ENCODE measurements at places on chromosomes 13 and 19.

DNA sequence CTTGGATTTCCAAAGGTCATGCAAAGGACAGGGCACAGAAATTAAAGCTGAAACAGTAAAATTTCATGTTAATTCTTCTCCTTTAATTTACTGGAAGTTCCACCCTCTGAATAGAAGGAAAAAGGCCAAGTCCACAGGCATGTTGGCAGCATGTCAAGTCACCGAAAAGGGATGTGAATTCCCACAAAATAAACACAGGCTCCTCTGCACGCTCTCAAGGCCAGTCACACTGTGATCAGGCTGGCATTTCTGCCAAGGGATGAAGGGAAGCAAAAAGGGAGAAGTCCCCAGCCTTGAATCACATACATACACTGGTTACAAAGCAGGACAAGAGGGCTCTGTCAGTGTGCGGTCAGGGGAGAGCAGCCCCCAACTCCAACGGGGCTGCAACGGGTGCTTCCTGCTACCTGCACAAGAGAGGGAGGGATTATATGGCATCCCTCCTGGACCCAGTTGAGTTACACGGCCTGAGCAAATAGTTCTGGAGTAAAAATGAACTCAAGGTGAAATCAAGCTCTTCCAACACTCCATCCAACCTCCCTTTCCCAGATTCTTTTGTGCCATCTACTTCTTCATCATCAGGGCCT lies 6.9 kb downstream of the DCLK1 start:
- DNase-seq, result no peak

GRCh38 chr19:46192992-46193650 lies 36.4 kb upstream of the IGFL1 start:
- peak; percentile 96 for DNase-seq

DNA sequence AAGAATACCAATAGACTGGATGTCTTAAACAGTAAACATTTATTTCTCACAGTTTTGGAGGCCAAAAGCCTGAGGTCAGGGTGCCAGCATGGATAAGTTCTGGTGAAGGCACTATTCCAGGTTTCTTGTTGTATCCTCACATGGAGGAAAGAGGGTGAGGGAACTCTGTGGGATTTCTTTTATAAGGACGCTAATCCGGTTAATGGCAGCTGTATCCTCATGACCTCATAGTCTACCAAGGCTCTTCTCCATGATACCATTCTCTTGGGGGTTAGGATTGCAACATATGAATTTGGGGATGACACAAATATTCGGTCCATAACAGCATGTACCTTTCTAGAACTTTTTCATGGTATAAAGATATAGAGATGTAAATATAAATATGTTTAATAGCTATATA lies 412.0 kb downstream of the LMO7 start:
- no peak for DNase-seq

DNA sequence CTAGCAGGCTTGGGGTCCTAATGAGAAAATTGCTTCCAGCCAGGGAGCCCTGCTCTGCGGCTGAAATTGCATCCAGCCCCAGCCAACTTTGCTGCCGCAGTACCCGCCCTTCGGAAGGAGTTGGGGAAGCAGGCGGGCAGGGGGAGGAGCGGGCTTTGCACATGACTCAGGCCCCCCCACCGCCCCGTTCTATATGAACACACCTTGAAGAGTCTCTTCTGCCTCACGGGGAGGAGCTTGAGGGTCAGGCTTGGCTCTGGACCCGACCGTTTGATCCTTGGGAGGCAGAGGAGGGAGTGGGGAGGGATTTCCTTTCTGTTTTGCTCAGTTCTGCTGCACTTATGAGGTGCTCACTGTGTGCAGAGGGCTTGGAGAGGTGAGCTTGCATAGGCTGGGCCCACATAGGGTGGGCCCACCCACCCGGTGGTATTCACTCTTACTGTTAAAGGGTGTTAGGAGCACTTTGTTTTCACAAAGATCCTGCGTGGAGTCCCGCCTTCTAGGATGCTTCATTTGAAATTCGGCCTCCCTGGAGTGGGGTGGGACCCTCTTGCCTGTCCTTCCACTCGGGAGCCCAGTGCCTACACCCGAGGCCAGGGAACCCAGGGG lies 46.5 kb downstream of the LYL1 start:
- no peak for DNase-seq

DNA sequence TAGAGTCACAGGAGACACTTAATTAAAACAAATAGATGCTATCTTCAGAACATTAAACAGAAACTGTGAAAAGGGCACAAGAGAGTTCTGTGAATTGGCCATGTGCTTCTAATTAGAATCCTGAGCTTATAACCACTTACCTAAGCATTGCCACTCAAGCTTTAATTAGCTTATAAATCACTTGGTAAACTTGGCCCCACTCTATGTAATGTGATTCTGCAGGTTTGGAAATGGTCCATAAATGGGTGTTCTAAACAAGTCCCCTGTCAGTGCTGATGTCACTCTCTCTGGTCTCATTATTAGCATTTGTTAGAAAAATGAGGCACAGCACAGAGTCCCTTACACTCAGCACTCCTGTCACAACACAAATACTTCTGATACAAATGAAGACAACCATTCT lies 18.0 kb downstream of the ZNF91 start:
- DNase-seq, result no peak

DNA sequence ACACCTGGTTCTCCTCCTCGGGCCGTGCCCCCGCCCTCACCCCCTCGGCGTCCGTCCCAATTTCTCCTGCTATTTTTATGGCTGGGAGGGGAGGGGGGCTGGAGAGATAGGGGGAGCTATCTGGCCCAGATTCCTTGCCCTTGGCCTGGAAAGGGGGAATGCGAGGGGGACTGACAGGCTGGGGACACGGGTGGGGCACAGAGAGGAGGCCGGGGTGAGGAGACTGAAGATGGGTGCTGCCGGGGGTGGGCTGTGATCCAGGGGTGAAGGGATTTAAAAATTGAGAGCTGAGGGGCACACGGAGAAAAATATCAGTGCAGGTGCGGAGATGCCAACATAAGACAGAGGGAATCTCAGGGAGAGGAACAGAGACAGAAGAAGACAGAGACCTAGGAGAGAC lies 2.3 kb downstream of the PRKCG start:
- DNase-seq, result no peak

GRCh38 chr19:45276284-45276687 lies 25.2 kb downstream of the MARK4 start:
- DNase-seq, result no peak

DNA sequence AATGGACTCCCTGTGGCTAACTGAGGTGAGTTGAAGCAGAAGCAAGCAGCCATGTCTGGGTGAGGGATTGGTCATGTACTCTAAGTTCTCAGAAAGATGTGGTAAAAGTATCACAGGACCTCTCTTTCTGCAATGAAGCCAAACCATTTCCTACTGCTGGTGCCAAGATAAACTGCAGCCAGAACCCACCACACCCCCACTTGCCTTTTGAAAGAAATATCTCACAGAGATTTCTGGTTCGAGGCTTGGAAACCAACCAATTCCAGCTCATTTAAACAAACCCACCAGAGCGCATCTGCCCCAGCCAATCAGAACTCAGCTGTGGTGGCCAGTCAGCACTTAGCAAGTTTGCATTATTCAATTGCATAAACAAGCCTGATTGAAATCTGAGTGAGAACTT lies 204.5 kb upstream of the ATXN8OS start:
- no peak for DNase-seq

DNA sequence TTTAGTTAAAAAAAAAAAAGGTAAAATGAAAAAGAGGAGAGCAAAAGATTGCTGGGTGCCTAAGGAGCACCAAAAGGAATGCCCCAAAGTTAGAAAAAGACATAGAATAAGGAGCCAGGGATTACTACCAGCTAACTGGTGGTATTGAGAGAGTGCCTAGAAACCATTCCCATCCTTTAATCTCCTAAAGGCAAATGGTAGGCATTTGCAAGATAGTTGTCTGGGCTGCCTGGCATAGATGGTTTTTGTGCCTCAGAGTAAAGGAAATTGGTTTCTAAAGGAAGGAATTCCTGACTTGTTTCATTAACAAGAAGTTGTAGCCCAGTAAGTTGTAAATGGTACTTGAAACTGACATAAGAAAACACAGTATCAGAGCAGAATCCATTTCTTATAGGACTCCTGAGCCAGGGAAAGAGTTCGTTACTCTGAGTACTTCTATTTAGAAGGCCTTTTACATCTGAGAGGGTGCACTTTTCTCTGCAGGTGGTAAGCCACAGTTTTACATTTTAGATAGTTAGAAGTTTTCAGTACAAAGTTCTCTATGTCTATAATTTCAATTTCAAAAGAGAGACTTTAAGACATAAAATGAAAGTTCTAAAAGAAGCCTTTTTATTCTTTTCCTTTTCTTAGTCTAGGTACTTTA lies 92.6 kb downstream of the OLFM4 start:
- no peak for DNase-seq

DNA sequence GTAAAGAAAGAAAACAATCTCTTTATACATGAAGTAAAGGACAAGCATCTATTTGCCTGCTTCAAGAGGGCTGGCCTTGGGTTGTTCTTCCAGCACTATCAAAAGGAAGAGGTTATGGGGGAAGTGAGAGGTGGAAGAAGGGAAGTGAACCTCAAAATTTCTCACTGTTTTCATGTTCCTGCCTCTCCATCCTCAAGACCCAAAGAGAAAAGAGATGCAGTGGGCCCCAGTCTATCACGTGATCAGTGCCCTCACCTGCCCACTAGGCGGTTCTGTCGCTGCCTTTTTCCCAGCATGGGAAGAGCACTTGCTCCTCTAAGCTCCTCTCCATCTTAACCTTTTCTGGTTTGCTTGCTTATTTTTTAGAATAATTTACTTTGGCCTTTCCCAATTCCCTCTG lies 6.2 kb upstream of the USP12 start:
- peak; percentile 27 for DNase-seq

DNA sequence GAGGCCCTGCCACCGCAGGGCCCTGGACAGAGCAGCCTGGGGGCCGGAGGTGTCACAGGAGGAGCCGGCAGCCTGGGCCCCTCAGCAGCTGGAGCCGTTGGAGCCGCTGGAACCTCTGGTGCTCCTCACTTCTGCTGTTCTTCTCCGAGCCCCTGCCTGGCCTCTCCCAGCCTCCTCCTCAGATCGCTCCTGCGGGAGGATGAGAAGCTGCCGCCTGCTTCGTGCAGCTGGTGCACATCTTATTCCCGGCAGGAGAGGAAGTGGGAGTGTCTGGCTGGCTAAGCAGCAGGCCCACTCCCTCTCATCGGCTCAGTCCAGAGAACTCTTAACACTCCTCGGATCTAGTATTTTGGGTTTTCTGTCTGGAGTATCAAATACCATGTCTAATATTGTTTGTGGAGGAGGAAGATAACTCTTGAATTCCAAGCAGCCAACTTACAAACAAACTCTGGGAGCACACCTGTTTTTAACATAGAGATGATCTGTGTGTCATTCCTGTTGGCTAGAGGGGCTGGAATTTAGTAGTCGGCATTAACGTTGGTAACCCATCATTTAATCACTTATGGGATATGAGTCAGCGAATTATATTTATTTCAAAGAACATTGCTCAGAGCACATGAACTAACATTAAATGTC lies 37.1 kb upstream of the RNF113B start:
- DNase-seq, result no peak

DNA sequence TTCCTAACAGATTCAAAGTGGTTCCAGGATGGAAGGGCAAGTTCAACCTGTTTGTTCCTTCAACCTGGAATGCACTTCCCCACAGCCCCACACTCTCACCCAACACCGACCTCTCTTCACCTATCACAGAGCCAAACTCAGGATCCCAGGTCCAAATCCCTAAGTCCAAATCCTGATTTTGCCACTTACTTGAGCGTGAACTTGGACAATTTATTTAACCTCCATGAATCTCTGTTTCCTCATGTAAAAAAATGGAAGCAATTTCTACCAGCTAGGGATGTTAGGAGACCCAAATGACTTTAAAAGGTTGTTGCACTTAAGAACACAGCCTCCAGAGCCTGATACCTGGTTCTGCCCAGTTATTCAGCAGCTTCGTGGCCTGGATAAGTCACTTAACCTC lies 5.4 kb upstream of the IGSF23 start:
- no peak for DNase-seq

DNA sequence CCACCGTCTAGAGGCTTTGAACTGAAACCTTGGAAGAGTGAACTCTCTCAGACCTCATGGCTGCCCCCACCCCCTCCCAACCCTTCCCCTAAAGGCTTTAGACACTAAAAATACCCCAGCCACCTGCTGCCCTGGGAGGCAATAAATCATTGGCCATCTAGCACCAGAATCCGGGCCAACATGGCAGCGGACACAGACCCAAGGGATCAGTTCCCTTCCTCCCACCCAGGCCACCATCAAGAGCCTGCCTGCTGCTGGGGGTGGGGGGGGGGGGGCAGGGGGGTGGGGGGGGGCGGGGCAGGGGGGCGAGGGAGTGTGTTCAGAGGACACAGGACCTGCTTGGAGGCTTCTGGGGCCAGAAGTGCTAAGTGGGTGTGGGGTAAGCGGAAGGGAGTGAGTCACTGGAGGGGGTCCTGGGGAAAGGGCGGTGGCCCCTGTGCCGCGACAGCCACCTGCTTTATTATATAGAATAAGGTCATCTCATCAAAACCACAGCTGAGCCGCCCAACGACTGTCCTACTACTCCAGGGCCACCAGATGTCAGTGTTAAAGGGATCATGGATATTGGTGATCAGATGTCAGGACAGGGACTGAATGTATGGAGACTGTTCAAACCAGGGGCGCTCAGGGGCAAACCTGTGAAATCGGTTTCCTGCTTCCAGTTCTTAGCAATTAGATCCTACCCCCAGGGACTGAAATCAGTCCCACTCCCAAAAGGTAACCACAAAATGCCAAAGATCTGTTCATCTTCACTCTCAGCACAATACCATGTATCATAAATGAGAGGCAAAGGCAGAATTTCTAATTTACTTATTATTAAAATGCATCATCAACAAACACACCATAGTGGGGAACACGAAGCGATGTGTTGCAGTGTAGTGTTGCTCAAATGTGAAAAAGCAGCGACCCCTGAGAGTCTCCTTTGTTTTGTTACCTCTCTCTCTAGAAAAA lies 24.3 kb downstream of the ARL11 start:
- peak; percentile 64 for DNase-seq

GRCh38 chr13:27133889-27134288 lies 37.7 kb downstream of the USP12 start:
- DNase-seq, result no peak

GRCh38 chr13:32660227-32660626 lies 74.0 kb downstream of the PDS5B start:
- DNase-seq, result no peak

- no peak for DNase-seq
Measured at GRCh38 chr13:34926508-34926907, 15.6 kb upstream of the NBEA start.

GRCh38 chr19:13665125-13665905 lies 99.0 kb upstream of the MRI1 start:
- DNase-seq, result no peak

DNA sequence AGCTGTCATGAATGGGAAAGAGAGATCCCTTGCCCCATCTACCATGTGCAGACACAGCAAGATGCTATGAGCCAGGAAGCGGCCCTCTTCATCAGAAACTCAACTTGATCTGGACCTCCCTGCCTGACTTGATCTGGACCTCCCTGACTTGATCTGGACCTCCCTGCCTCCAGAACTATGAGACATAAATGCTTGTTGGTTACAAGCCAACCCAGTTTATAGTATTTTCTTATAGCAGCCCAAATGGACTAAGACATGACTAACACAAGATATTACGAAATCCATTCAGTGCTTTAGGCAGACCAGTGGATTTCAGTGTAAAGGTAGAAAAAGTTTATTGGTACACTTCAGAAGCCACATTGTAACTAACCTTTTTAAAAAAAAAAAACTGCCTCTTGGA lies 15.6 kb downstream of the PCID2 start:
- peak; percentile 26 for DNase-seq
